ENCODE measurements at places on chromosomes 1 and 21.

DNA sequence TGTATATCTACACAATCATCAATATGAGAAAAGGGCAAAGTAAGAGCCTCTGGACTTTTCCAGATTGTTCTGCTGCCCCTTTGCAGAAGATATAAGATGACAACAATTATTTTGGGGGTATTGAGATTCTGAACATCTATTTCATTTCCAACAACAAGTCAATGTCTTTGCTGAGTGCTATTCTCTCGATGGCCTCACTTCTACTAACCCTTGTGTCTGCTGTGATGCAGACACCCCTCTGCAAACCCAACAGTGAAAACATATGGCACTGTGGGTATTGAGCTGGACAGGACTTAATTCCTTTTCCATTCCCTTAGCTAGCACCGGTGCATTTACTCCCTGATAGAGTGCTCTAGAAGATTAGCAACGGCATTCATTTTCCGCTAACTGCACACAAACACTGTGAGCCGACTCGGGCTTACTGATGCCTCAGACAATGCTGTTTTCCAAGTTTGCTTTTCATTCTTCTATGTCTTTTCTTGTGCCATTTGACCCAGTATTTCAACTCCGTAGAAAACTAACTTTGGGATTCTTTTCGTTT lies 33.4 kb upstream of the SMYD2 start:
- no peak for DNase-seq

GRCh38 chr1:80962564-80962963 lies 838.2 kb upstream of the ADGRL2 start:
- DNase-seq, result no peak

GRCh38 chr1:41581216-41582003 lies 96.9 kb upstream of the EDN2 start:
- no peak for DNase-seq

DNA sequence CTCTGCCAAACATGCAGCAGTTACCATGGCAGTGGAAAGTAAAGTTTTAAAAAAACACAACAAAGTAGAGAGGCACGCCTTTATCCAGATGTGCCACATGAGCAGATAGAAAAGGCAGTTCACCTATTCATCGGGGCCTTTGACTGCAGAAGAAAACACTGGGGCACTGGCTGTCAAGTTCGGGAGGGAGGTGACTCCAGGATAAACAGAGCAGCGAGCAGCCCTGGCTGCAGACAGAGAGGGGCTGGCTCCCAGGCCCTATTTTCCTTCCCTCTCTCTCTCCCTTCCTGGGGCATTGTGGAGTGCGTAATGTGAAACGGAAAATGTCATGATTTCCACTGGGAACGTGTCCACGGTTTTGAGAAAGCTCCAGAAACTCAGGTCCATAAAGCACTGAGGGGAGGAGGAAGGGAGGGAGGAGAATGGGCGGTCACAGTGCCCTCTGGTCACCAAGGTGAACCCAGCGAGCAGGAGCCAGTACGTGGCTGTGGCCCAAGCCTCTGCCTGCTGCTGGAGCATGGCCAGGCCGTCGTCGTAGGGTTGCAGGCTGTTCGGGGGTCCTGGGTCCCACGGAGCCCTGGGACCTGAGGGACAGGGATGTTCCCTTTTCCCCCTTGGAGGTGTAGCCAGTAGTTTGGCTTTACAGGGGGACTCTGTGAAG lies 114.7 kb upstream of the IRF2BP2 start:
- DNase-seq, result no peak

- DNase-seq, result no peak
Measured at GRCh38 chr21:46213620-46214286, 14.8 kb downstream of the LSS start.

GRCh38 chr21:21622460-21623234 lies 624.4 kb downstream of the NCAM2 start:
- DNase-seq, result no peak

GRCh38 chr1:172324086-172324485 lies 96.4 kb upstream of the C1orf105 start:
- DNase-seq, result no peak

DNA sequence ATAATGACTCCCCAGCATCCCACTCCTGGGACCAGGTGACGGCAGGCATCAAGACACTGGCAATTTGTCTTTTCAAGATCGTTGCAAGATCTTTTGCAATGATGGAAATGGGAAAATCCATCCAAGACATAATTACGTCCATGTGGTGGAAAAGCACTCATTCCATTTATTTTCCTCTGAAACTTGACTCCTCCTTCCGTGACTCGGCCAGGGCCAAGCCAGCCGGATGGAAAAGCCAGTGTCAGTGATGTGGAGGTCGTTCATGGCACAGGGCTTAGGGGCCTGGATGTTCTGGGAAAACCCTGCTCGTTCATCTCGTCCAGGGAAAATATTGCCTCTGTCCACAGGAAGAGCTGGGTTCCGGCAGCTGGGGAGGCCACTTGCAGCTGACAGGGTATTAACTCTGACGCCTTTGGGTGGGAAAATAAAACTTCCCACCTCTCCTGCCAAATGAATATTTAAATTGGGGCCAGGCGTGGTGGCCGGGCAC lies 46.2 kb downstream of the C1orf198 start:
- DNase-seq, result no peak

DNA sequence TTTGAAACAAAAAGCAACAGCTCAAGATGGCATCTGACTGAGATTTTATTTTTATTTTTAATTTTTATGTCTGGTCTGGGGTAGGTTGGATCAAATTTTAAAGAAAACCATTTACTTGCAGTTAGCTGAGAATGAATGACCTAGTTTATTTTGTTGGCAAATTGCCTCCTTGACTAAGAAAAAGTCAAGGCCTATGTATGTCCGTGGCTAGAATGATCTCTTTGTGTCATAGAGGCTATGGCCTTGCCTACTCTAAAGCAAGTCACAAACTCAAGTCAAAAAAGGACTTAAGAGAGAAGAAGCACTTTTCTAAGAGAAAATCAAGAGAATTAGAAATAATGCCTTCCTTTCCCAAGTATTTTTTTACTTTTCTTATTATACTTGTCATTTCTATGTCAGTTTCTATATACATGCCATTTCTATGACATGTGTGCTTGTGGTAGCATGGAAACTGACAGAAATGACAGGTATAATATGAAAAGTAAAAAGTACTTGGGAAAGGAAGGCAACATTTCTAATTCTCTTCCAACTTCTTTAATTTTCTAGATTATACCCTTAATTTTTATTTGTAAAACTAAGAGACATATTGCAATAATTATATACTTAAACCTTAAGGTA lies 136.7 kb downstream of the CENPF start:
- no peak for DNase-seq

DNA sequence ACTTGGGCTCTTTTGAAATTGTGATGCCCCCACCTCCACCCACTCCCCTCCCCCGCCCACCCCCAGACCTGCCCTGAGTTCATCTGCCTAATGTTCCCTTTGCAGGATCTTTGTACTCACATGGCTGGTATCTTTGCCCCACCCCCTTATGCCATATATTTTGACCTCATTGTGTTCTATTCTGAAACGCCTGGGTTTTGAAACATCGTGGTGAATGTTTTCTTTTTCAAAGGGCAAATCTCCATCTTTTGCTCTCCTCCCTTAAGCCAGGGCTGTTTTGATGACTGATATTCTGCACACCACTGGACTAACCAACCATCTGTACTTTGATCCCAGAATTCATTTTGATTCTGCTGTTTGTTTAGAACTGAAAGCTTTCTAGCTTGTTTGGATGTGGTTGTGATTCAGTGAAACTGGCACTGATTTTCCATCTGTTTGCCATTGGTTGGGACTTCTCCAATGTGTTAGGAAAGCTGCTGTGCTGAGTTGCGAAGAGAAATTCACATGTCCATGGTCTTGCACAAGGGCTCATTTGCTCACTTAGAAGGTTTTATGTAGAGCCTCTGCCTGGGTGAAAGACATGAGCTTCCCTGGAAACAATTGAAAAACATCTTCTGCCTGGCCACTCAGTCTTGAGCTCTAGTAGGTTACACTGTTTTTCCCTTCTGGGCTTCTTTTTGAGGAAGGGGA lies 16.5 kb downstream of the SMAP2 start:
- DNase-seq, result no peak

GRCh38 chr1:43653339-43653738 lies 3.4 kb downstream of the KDM4A start:
- DNase-seq, result no peak

GRCh38 chr1:117161887-117162286 lies 40.3 kb upstream of the TRIM45 start:
- DNase-seq, result no peak
